ENCODE measurements at places on chromosomes 16 and 17. TPM values are rescaled to one million over a fixed set of nuclear protein-coding genes. Genes with fewer than 3 reads are reported as not detected.

The CTRB2 gene
- total RNA-seq, result not detected

The NLRC5 gene
- 18.6 TPM for total RNA-seq

The KCNJ16 gene
- total RNA-seq, result not detected

GRCh38 chr16:82345318-82345717, 175.3 kb upstream of the MPHOSPH6 start:
- DNase-seq, result no peak

DNA sequence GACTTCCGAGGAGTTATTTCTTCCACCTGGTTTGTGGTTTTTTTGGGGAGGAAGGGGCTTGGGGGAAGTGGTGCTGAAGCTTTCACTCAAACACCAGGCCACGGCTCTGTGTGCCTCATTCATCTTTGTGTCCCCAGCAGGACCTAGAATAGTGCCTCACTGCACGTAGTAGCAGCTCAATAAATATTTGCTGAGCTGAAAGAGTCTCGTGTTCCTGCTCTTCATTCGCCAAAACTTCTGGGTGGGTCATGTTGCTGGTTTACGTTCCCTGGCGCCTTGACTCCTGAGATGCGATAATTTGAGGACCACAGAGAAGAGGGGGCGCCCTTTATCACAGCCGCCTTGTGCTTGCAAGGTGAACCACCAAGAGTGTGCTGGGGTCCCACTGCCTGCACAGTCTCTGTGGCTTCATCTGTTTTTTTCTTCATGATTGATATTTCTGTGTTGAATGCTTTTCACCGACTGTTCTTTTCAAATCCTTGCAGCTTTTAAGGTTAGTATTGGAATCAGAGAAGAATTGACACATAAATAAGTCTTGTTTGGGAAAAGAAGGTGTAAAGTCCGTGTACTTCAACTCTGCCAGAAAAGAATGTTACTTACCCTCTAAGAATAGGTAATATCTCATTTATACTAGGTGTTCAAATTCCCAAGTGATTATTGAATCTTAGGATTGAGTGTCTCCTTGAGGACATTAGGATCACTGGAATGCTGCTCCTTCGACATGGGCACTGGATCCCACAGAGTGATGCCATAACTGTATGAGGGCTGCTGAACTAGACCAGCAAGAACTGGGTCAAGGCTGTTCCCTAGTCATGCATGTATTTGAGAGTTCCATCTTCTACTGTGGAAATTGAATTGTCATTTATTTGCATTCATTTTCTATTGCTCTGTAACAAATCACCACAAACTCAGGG, 92.7 kb upstream of the CLEC18A start:
- DNase-seq, result no peak

GRCh38 chr17:76972046-76972641, 103.9 kb downstream of the MGAT5B start:
- no peak for DNase-seq

The BIRC5 gene
- total RNA-seq, result 40.4 TPM

DNA sequence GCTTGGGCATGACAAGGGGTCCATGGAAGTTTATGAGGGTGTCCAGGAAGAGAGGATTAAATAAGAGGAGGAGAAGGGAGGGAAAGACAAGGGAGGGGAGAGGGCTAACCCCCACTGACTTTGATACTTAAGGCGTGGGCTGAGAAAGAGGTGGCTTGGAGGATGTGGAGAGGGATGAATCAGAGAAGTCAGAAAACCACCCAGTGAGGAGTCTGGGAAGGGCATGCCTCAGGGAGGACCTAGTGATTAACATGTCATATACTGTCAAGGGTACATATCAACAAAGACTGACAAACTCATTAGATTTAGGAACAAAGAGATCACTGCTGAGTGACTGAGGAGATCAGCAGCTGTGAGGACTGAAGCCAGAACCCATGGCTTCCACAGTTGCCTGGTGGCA, 145.4 kb downstream of the IRX5 start:
- DNase-seq, result no peak

Measured in HFFc6 (cell line).